Activated CD4-positive, alpha-beta T cell treated with anti-CD3 and anti-CD28 coated beads, Interleukin-2, amount 10 ng/mL, durations not matched to agents 24 days and 14 days (primary cell): ENCODE measurements at places on chromosomes 11 and 22. TPM values are rescaled to one million over a fixed set of nuclear protein-coding genes. Genes with fewer than 3 reads are reported as not detected.

Gene OR52I2
- total RNA-seq = not detected in 2 replicates

GRCh38 chr11:105589346-105589745 is 20.5 kb upstream of the GRIA4 start:
- H3K36me3 ChIP-seq = no peaks in the 10 kb centered on the region
- DNase-seq = no peak
- no peak overlapping the region for H3K4me3 ChIP-seq
- no peaks in the 10 kb centered on the region for H3K4me1 ChIP-seq
- H3K27me3 ChIP-seq = no peaks in the 10 kb centered on the region

Gene BTBD18
- not detected in 2 replicates for total RNA-seq

GRCh38 chr11:128716661-128717210 is 22.9 kb downstream of the FLI1 start:
- peak overlapping the region; percentile 93 for H3K27ac ChIP-seq
- peaks cover 90% of the 10 kb centered on the region for H3K4me1 ChIP-seq
- peak; percentile 88 for DNase-seq
- H3K4me3 ChIP-seq = peak overlapping the region; percentile 68
- H3K36me3 ChIP-seq = peaks cover 21% of the 10 kb centered on the region

DNA sequence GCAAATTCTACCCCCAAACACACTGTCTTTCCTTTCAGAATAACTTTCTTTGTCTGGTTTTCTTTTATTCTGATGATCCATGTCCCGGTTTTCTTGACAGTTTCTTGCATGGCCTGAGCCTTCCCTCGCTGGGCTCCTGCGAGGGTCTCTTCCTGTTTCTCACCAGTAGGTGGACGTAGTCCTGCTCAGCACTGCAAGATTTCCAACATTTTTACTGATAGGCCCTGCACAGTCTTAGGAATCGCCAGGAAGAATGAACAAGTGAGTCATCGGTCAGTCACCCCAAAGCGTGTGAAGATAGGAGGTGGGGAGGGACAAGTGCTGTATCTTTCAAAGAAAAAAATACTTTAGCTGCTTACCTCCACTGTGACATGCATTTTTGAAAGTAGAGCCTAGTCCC is 16.9 kb upstream of the KIRREL3 start:
- H3K4me1 ChIP-seq = no peaks in the 10 kb centered on the region
- DNase-seq = no peak
- no peaks in the 10 kb centered on the region for H3K36me3 ChIP-seq
- peaks cover 2% of the 10 kb centered on the region for H3K27me3 ChIP-seq

- no peaks in the 10 kb centered on the region for H3K27me3 ChIP-seq
- peak; percentile 74 for DNase-seq
- H3K4me3 ChIP-seq = peak overlapping the region; percentile 63
- peaks cover 65% of the 10 kb centered on the region for H3K4me1 ChIP-seq
- H3K27ac ChIP-seq = peak overlapping the region; percentile 79
Observed at GRCh38 chr11:116928102-116928777, 90.8 kb upstream of the APOA1 start.

- peaks cover 20% of the 10 kb centered on the region for H3K27me3 ChIP-seq
- H3K4me1 ChIP-seq = no peaks in the 10 kb centered on the region
- no peak for DNase-seq
- H3K27ac ChIP-seq = no peak overlapping the region
- no peaks in the 10 kb centered on the region for H3K36me3 ChIP-seq
Observed at GRCh38 chr11:119433358-119433725, 10.4 kb upstream of the THY1 start.

DNA sequence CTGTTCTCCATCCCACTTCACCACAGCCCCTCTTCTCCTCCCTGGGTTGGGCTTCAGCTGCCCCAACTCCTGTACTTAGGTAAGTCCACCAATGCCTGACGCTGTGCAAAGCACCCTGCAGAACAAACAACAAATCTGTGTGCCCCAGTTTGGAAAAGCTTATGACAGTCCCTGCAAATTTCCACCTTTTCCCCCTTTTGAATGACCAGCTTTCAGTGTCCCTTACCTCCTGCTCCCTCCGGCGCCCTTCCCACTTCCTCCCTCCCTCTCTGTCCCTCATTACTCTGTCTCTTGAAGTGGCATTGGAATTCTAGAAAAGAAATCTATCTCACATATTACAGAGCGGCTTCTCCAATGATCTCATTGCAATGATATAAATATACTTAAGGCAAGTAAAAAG is 352.9 kb upstream of the B3GAT1 start:
- H3K36me3 ChIP-seq = peaks cover 2% of the 10 kb centered on the region
- H3K4me1 ChIP-seq = no peaks in the 10 kb centered on the region
- H3K27ac ChIP-seq = no peak overlapping the region
- H3K27me3 ChIP-seq = peaks cover 6% of the 10 kb centered on the region

GRCh38 chr22:38485783-38486182 is 17.9 kb downstream of the KDELR3 start:
- H3K27ac ChIP-seq = peak overlapping the region; percentile 62
- H3K27me3 ChIP-seq = no peaks in the 10 kb centered on the region
- H3K36me3 ChIP-seq = peaks cover 88% of the 10 kb centered on the region
- H3K4me1 ChIP-seq = peaks cover 27% of the 10 kb centered on the region
- no peak for DNase-seq

- no peaks in the 10 kb centered on the region for H3K36me3 ChIP-seq
- no peaks in the 10 kb centered on the region for H3K27me3 ChIP-seq
- H3K4me1 ChIP-seq = no peaks in the 10 kb centered on the region
- no peak overlapping the region for H3K27ac ChIP-seq
- no peak for DNase-seq
Observed at GRCh38 chr11:64052436-64052835, 16.7 kb downstream of the FLRT1 start.

DNA sequence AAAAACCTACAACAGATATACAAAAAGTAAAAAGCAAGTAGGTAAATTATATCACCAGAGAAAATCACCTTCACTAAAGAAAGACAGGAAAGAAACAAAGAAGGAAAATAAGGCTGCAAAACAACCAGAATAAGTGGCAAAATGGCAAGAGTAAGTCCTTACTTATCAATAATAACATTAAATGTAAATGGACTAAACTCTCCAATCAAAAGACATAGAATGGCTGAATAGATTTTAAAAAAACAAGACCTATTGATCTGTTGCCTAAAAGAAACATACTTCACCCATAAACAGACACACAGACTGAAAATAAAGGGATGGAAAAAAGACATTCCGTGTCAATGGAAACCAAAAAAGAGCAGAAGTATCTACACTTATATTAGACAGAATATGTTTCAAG is 695.7 kb upstream of the FAT3 start:
- H3K36me3 ChIP-seq = no peaks in the 10 kb centered on the region
- H3K27ac ChIP-seq = no peak overlapping the region
- no peaks in the 10 kb centered on the region for H3K4me1 ChIP-seq
- DNase-seq = no peak
- H3K4me3 ChIP-seq = no peak overlapping the region
- no peaks in the 10 kb centered on the region for H3K27me3 ChIP-seq

Gene TRIM29
- not detected in 2 replicates for total RNA-seq
